ENCODE measurements at places on chromosomes 11 and 22.
A peak's percentile ranks its signal among the peaks of the same experiment; 100 is the strongest.

DNA sequence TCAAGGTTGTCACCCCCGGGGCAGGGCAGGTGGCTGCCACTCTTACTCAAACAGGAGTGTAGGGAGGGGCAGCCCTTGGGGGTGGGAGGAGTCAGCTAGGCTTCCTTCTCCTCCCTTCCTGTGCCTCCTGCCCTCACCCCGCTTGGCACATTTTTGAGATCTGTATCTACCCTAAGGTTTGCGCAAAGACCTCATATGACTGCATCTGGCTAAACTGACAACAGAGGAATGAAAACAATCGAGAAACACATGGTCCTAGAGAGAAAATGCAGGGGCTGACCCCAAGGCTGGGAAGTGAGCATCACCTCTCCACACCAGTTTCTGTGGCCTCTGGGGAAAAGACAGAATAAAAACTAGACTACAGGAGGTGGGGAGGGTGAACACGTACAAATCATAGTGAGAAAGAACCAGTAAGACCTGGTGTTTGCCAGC is 28.1 kb downstream of the IGSF9B start:
- DNase-seq: peak; percentile 32

DNA sequence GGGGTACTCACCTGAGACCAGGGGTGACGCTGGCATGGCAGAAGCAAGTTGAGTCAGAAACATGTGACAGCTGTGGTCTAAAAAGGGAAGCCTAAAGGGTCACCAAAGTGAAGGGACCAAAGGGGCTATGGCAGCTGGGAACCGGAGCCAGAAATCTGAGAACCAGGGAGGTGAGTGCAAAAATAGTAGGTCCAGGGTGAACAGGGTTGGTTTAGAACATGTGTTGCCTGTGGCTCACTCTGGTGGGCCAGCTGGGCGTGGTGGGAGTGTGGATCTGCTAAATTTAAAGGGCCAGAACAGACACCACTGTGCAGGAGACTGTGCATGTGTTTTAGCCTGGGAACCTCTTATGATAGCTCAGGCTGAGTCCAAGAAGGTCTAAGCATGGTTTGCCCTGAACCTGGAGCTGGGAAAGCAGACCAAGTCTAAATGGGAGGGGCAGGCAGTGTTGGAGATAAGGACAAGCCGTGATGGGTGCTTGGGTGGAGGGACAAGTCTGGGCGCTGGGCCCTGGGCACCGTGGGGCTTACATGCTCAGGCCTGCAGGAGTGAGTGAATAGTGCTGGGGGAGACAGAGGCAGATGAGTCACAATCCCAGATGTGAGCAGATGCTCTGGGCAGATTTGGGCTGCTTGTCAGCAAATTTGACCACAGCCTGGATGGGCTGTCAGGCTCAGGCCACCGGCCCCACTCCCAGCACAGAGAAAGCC is 41.4 kb upstream of the ZBED5 start:
- DNase-seq: no peak

- DNase-seq: no peak
These were observed 4.4 kb downstream of the ASCL2 start for GRCh38 chr11:2265854-2266585.

- no peak for DNase-seq
These were observed 9.8 kb downstream of the RAB30 start for GRCh38 chr11:83061883-83062282.

GRCh38 chr11:9783986-9784385 is 120.1 kb downstream of the SWAP70 start:
- no peak for DNase-seq

DNA sequence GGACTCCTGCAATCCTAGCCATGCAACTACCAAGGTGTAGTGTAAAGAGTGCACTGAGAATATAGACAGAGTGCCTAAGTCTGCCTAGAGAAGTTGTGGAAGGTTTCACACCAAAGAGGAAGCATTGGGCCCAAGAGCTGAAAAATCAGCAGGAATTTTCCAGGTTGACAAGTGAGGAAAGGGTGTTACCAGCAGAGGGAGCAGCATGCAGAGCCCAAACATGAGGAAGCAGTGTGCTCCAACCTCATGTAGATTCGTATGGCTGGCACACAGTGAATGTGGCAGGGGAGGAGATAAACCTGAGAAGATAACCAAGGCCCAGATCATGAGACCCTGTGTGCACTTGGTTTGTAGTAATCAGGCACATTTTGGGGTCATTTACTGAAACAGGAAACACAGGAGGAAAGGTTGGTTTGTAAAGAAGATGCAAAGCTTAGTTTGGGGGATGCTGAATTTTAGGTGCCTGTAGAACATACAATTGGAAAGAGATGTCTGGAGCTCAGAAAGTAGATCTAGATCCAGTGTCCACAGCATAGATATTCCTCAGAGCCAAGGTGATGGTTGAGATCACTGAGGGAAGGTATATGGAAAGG is 1.7 kb downstream of the HPX start:
- no peak for DNase-seq

GRCh38 chr11:69641681-69642548 is 959 bp downstream of the CCND1 start:
- DNase-seq: no peak

DNA sequence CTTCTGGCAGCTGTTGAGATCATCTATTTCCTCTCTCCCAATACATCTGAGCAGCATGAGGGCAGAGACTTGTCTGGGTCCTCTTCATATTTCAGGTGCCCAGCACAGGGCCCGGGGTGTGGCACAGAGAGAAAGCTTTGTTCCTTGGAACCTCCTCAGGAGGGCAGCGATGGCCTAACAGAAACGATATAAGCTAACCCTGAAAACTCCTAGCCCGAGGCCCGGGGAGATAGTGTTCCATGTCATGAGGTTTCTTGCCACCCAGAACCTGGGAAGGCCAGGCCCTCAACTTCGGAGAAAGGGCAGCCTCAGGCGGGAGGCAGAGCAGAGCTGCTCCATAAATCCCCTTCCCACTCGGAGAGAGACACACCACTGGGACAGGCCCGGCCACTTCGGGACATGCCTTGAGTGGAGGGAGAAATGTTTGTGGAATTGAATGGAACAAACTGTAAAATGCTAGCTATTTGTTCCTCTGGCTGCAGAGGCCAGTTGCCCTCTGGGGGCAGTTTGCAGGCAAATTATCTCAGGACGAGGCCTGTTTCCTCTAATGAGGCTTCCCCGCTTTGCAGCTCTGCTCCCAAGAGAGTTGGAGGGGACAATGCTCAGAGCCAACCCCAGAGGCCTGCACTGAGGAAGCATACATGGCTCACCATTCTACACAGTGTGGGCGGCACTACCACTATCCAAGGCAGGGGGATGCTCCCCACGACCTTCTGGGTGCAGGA is 11.6 kb downstream of the ARRB1 start:
- DNase-seq: no peak

- DNase-seq: no peak
These were observed 194.2 kb upstream of the DDI1 start for GRCh38 chr11:103842191-103842590.

DNA sequence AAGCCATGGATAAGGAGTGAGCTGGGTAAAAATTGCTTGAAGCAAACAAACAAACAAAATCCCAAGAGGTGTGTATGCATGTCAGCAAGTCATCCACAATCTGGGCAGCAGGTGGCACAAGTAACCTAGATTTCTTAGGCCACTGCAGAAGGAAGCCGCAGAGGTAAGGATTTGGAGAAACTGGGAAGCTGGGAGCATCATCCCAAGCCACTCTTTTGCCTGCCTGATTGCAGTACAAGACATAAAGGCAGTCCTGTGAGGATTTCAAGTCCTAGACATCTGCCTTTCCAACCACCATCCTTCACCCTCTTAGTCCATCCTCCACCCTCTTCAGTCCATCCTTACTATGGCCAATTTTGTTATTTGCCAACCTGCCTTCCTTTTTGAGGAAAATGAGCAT is 67.2 kb upstream of the BMAL1 start:
- DNase-seq: no peak

- no peak for DNase-seq
These were observed 5.8 kb downstream of the PITPNB start for GRCh38 chr22:27913162-27913741.
